ENCODE measurements at places on chromosomes 11 and 22.

DNA sequence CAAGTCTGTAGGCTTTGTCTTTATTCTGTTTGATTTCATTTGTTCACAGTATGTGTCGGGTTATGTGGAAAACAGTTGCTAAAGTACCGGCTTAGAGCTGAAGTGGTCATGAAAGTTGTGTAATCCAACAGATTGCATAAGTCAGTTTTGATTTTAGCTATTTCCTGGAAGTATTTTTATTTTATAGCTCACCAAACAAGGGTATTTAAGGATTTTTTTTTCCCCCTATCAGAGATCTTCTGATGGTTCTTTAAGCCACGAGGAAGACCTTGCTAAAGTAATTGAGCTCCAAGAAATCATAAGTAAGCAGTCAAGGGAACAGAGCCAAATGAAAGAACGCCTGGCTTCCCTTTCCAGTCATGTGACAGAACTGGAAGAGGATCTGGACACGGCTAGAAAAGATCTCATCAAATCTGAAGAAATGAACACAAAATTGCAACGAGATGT is 55.9 kb downstream of the PPFIA1 start:
- no peak for DNase-seq

- DNase-seq, result peak; percentile 85
Observed at GRCh38 chr22:37026325-37026724, 6.8 kb downstream of the MPST start.

DNA sequence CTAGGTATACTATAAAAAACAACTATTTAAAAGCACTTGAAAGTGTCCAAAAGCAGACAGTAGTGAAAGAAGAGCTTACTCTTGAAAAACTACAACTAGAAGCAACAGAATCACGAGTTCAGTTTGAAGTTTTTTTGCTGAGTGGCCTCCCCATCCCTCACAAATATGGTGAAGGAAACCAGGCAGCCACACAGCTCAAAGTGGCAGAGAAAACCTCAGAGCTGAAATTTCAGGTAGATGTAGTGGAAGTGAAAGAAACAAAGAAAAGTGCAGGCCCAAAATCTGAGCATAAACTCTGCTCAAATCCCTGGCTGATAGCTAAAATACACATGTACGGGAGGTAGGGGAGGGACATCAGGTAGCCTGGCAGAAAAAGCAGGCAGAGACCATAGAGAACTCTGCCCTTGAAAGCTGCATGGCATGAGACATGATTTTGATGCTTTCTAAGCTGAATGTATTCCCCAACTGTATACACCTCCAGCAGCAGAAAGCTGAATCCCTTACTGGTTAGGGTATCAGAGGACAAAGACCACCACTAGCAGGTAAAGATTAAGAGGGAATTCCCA is 12.1 kb downstream of the BTBD10 start:
- DNase-seq, result no peak

GRCh38 chr22:42067671-42068251 is 2.9 kb downstream of the NAGA start:
- no peak for DNase-seq

- no peak for DNase-seq
Observed at GRCh38 chr11:8336356-8337129, 72.9 kb upstream of the LMO1 start.

- DNase-seq, result peak; percentile 32
Observed at GRCh38 chr22:33271390-33272161, 213.4 kb upstream of the SYN3 start.

- no peak for DNase-seq
Observed at GRCh38 chr11:104259121-104259610, 95.2 kb upstream of the PDGFD start.

DNA sequence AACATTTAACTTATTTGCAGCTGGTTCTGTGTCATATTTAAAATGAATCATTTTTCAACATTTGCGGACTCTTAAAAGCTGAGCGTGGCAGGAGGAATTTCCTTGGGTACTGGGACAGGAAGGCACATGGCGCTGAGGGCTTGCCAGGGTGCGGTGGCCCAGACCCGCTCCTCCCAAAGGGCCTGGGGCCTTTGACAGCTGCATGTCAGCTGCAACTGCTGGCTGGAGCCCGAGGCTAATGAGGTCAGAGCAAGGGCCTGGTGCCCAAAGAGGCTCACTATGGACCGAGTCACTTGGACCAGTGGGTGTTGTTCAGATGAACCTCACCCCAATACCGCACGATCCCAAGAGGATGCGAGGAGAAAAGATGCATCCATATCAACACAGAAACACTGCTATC is 326.9 kb downstream of the CTTN start:
- no peak for DNase-seq

DNA sequence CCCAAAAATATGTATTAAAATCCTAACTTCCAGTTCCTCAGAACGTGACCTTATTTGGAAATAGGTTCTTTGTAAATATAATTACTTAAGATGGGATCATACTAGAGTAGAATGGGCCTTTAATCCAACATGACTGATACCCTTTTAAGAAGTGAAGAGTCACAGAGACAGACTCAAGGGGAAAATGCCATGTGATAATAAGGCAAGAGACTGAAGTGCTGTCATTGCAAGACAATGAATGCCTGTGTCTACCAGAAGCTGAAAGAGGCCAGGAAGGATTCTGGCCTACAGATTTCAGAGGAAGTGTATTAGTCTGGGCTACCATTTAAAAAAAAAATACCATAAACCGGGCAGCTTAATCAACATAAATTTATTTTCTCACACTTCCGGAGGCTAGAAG is 85.9 kb upstream of the LRRC55 start:
- no peak for DNase-seq

- DNase-seq, result no peak
Observed at GRCh38 chr22:22422629-22423112, 85.9 kb downstream of the ZNF280B start.

- DNase-seq, result no peak
Observed at GRCh38 chr11:93659841-93660240, 1.6 kb upstream of the CEP295 start.

DNA sequence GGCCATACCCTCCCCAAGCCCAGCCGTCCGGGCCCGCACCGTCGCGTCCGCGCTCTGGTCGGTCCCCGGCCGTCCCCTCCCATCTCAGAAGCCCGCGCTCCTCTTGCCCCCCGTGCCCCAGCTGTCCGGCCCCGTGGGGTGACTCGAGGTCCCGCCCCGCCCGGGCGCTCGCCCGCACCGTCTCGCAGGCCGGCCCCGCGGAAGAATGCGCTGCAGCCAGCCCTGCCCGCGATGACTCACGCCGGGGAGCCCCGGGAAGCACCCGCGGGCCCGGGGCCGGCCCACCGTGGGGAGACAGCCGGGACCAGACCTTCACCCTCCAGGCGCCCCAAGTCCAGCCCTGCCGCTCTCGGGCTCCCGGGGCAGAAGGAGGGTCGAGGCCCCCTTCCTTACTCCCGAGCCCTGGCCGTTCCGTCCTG is 320 bp upstream of the PHLDA2 start:
- peak; percentile 100 for DNase-seq

DNA sequence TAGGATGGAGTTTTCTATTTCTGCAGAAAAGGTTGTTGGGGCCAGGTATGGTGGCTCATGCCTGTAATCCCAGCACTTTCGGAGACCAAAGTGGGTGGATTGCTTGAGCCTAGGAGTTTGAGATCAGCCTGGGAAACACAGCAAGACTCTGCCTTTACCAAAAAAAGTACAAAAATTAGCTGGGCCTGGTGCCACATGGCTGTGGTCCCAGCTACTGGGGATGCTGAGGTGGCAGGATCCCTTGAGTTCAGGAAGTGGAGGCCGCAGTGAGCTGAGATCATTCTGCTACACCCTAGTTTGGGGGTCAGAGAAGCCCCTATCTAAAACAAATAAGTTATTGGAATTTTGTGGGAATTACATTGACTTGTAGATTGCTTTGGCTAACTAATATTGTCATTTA is 71.7 kb downstream of the FDX1 start:
- DNase-seq, result no peak

- peak; percentile 86 for DNase-seq
Observed at GRCh38 chr11:70247710-70248072, 22.8 kb upstream of the PPFIA1 start.

GRCh38 chr11:130076778-130077481 is 7.2 kb downstream of the APLP2 start:
- DNase-seq, result no peak

GRCh38 chr11:73521621-73522020 is 76.3 kb downstream of the FAM168A start:
- no peak for DNase-seq

DNA sequence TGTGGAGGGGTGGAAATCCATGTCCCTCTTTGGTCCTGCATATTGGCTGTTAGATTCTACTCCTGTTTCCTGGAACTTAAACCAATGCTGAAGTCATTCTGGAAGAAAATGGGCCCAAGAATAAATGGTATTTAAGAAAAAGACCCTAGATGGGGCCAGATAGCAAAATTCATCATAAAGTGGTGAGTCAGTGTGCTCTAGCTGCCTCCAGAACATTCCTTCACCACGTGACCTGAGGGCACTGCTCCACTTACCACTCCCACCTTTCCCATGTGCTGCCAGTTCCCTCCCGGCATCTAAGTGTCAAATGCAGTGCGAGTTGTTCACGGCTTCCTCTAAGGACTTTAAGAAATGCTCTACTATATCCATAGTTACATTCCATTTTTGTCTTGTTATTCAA is 30.9 kb upstream of the NAP1L4 start:
- DNase-seq, result peak; percentile 95

GRCh38 chr11:70776914-70777532 is 378.7 kb downstream of the CTTN start:
- DNase-seq, result no peak

GRCh38 chr22:43885319-43885671 is 6.5 kb downstream of the PNPLA5 start:
- peak; percentile 13 for DNase-seq

GRCh38 chr11:11230802-11231562 is 122.1 kb downstream of the CSNK2A3 start:
- no peak for DNase-seq

- peak; percentile 38 for DNase-seq
Observed at GRCh38 chr11:26950260-26950719, 43.6 kb upstream of the FIBIN start.

- DNase-seq, result peak; percentile 65
Observed at GRCh38 chr11:71140206-71140919, 112.0 kb downstream of the SHANK2 start.

DNA sequence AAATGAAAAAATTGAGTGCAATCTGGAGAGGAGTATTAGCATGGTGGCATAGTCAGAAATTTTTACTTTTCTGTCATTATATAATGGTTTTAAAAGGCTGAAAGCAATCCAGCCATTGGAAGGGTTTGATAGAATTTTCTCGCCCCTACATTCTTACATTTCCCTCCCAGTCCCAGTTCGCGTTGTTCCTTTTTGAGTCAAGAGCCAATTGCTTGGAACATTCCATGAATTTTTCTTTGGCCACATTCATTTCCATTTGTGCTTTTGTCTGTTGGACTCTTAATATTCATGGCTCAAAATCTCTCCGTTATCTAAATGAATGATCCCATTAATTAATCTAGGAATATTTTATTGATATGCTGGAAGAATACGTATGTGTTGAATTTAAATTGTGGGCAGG is 66.0 kb downstream of the GRK3 start:
- no peak for DNase-seq

DNA sequence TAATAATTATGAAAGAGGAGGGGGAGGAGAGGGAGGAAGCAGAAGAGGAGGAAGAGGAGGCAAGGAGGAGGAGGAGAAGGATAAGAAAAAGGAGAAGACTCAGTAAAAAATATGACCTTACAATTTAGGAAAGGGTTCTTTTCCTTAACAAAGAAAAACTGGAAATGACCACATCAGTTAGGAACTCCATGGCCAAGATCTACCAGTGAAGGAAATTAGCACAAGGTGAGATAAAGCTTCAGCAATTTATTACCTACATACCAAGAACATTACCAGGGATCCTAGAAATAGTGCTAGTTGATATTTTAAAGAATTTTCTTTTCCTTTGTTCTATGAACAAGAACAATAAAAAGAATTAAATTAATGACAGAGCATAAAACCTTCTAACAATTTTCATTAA is 172.7 kb downstream of the LRRC4C start:
- no peak for DNase-seq

- DNase-seq, result peak; percentile 81
Observed at GRCh38 chr22:23431337-23432072, 148.6 kb downstream of the IGLL1 start.

- DNase-seq, result no peak
Observed at GRCh38 chr22:43198936-43199335, 12.0 kb upstream of the TTLL12 start.

DNA sequence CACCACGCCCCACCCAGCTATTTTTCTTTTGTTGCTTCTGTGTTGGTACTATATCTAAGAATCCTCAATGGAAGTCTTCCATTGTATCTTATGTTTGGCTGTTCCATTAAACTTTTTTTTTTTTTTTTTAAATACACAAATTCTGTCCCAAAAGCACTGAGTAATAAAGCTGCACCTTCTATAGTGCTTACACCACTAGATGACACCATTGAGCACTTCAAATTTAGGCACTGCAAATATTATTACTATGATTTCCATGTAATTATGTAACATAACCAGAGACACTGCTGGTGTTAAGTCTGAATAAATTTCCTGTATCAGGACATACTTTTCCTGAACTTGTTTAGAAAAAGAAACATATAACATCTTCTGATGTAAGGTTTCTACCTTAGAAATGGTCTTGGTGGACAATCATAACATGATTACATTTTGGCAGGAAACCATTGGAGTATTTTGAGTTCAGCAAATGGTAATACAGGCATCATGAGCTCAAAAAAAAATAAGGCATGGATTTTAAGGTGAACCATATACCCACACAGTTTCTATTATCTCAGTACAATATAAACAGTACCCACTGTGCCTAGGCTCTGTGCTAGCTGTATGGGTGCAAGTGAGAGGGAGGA is 110.5 kb downstream of the ATG16L2 start:
- peak; percentile 79 for DNase-seq

DNA sequence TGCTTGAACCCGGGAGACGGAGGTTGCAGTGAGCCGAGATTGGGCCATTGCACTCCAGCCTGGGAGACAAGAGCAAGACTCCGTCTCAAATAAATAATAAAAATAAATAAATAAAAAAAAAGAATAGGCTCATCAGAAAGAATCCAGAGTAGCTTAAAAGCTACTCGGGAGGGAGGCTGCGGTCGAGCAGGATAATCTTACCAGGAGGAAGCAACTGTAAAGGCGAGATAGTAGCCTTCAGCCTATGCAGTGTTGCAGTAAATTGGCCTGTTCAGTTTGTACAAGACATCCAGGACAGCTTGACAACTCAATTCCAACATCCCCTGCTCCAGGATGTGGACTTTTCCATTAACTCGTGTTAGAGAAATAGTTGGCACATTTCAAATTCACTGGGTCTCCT is 1164.7 kb downstream of the LRRC4C start:
- no peak for DNase-seq

DNA sequence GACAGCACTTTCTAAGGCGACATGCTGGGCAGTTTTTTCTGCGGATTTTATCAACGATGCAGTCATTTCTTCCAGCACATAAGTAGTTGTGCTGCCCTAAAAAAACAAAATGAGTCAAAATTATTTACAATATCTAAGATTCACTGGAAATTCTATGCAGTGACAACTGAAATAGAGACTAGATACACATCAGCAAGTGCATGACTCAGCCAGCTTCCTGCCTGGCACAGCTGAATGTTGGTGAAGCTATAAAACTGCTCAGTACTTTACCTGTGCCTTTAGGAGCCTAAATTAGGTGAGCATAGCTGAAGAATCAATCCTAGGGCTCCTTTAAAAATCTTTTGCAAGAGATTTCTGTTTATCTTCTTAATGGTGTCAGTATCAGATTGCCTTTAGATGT is 37.8 kb downstream of the PGR start:
- no peak for DNase-seq

GRCh38 chr11:91299980-91300379 is 924.6 kb upstream of the FAT3 start:
- no peak for DNase-seq

GRCh38 chr11:59418156-59418555 is 8.1 kb downstream of the OR5A2 start:
- DNase-seq, result no peak

GRCh38 chr11:57513911-57514537 is 1.5 kb downstream of the SLC43A1 start:
- DNase-seq, result peak; percentile 73

Data from osteoblast (primary cell).